ENCODE measurements at places on chromosomes 7 and 10.

- no peak for DNase-seq
Measured at GRCh38 chr10:60144099-60144498, 237.7 kb upstream of the CCDC6 start.

DNA sequence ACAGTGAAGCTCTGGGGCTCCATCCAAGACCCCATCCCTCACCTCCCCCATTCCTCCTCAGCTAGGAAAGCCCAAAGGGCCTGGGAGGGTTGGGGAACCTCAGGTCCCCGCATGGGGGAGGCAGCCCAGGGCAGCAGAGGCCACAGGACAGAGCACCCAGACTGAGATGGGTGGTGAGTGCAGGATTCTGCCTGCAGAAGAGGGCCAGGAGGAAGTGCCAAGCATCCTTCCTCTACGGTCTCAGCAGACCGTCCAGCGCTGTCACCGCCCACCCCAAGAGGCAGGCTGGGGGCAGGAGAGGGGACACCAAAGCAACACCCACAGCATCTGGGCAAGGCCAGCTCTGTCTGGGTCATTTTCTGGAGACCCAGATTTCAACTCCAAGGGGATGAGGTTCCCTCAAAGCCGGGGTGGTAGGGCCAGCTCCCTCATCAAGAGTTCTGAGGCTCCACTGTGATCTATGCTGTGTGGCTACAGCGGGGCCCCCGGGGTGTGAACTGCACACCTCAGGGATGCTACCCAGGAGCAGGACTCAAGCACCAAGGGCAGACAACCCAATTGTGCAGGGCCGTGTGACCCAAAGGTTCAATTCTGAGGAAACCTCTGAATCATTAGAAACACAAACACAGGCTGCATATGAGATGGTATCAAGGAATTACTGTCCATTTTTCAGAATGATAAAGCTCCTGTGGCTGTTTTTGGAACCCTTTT, 46.8 kb downstream of the CAMK2B start:
- DNase-seq = no peak

DNA sequence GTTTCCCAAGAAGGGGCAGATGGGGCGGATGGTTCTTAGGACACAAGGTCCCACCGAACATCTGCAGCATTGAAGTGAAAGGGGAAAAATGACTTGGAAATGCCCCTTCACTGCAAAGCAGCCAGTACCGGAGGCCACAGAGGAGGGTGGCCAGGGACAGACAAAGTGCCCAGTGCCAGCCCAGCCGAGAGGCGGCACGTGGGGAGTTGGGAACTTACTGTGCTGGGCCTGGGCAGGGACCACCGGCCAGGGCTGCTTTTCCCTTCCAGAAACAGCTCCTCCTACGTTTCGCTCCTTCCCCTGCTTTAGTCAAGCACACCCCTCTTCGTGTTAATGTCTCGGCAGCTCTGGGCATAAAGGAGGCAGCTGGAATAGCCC, 129.2 kb downstream of the TNS3 start:
- DNase-seq = no peak

DNA sequence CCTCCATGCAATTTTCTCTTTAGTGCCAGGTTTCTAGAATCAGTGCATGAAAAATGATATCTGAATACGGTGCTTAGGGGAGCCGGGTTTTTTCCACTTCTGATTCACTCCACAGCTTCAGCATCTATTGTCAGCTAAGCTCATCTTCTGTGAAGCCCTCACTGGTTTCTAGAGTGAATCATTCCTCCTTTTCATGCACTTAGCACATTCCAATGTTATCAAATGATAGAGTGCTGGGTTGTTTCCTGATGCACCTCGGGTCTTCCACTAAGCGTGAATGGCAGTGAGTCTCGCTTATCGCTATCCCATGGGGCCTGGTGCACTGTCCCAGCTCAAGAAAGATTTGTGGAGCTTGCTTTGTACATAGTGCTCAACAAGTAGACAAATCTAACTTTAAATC, 170.9 kb upstream of the RHEB start:
- DNase-seq = no peak

- DNase-seq = no peak
Measured at GRCh38 chr7:140084972-140085371, 22.2 kb upstream of the PARP12 start.

- no peak for DNase-seq
Measured at GRCh38 chr10:85193796-85194195, 865.4 kb downstream of the CCSER2 start.

DNA sequence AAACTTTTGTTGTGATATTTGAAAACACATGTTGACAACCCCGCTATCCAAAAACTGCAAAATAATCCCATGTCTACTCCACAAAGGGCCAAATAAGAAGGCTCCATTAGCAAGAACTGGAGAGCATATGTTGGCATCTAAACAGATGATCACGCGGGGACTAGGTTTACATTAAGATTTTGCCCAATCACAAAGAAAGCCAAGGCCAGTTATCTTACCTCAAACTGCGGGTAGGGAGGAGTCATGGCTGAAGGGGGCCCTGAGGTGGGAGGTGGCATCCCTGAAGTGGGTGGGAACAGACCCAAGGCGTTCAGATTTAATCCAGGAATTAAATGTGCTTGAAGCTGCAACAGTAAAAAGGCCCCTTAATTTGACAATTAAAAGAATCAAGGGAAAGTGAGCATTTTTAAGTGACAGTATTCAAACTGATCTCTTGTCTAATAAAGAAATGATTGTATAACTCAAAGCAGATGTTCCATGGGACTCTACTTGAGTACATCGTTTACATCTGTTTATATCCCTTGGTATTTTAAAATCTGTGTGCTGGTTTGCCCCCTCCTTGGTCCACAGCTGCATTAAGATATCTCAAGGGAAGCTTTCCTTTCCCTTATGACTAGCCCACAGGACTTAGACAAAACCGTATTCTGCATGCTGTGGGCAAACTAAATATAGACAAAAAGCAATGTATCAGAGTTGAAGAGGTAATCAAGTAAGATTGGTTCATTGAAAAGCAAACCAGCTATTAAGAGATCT, 42.9 kb downstream of the MALSU1 start:
- DNase-seq = no peak

- no peak for DNase-seq
Measured at GRCh38 chr7:33143996-33144718, 14.8 kb downstream of the BBS9 start.

GRCh38 chr10:104413528-104413927, 59.9 kb downstream of the CFAP58 start:
- DNase-seq = no peak

- no peak for DNase-seq
Measured at GRCh38 chr7:87479951-87480350, 4.5 kb upstream of the ABCB4 start.

- no peak for DNase-seq
Measured at GRCh38 chr10:31583293-31583692, 264.3 kb downstream of the ZEB1 start.

DNA sequence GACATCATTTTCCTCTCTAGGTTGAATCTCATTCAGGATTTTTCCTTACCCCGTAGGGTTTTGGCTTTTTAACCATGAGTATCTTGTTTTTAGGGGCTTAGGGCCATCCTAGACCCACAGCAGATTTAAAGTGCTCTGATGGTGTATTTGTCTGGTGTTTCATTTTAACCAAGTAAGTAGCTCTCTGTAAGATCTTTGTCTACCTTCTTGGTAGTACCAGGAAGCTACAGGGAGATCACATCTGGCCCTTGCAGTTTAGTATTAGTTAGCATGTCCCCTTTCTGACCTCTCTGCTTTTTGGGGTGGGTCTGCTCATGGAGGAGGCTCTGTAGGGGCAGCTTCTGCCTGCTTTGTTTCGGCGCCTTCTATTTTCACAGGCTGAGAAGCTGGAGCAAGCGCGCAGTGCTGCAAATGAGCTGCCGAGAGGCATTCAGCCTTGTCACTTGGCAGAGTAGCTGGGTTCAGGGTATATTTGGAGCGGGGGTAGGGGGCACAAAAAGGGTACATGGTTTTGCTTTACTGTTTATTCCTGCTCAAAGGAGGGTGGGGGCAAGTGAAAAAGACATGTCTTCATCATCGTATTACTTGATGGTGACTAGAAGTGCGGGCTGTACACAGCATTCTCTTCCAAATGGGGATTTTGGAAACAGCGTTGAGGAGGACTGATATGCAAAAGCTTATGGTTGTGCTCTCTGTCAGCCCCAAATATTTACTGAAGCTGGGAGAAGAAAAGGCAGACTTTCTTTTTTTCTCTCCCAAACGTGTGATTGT, 146.3 kb downstream of the CELF2 start:
- DNase-seq = no peak

- DNase-seq = no peak
Measured at GRCh38 chr7:28575241-28575643, 162.9 kb downstream of the CREB5 start.

DNA sequence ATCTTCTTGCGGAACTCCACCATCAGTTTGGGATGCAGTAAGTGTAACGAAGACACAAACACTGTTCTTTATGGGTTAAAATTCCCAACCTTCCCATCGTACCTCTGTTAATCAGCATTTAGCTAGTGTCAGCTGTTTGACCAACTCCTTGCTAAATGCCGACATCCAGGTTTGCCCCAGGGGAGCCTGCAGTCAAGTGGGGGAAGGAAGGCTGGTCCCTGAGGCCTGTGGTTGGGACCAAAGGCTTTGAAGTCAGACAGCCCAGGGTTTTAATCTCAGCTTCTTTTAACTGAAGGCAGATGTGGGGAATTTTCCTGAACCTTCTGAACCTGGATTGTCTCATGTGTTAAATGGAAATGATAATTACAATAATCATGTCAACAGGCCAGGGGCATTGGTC, 443.7 kb downstream of the GLRX3 start:
- DNase-seq = no peak

DNA sequence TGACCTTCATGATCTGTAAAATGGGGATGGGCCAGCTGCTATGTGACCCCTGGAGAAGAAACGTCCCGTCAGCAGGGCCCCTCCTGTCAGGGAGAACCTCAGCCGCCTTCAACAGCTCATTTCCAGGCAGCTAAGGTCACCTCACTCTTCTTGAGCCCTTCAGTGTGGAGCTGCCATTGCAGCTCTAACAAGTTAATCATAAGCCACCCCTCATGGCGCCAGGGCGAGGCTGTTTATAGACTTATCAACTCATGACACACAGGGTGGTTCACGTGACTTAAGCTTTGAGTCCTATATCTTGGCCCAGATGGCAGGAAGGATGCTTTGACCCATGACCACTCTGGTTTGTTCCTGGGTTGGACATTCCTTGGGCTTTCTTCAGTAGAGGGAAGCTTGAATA, 315.1 kb downstream of the TNS3 start:
- DNase-seq = no peak

DNA sequence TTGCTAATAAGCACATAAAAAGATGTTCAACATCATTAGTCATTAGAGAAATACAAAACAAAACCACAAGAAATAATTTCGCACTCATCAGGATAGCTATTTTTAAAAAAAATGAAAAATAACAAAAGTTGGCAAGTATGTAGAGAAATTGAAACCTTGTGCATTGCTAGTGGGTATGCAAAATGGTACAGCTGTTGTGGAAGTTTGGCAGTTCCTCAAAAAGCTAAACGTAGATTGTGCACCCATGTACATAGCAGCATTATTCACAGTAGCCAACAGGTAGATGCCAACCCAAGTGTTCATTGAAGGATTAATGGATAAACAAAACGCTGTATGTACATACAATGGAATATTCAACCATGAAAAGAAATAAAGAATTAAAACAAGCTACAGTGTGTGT, 35.3 kb upstream of the STARD3NL start:
- DNase-seq = no peak

- DNase-seq = no peak
Measured at GRCh38 chr7:80181411-80181810, 46.8 kb downstream of the GNAI1 start.

GRCh38 chr7:67407392-67408071, 410.9 kb downstream of the TYW1 start:
- no peak for DNase-seq

DNA sequence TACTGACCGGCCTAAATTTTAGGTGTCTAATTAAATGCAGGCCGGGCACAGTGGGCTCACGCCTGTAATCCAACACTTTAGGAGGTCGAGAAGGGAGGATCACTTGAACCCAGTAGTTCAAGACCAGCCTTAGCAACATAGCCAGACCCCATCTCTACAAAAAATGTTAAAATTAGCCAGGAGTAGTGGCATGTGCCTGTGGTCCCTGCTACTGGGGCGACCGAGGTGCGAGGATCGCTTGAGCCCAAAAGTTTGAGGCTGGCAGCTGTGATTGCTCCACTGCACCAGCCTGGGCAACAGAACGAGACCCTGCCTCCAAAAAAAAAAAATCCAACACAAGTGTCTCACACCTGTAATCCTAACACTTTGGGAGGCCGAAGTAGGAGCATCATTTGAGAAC, 491 bp upstream of the SLC37A3 start:
- no peak for DNase-seq

- no peak for DNase-seq
Measured at GRCh38 chr7:84112771-84113170, 81.8 kb downstream of the SEMA3A start.

DNA sequence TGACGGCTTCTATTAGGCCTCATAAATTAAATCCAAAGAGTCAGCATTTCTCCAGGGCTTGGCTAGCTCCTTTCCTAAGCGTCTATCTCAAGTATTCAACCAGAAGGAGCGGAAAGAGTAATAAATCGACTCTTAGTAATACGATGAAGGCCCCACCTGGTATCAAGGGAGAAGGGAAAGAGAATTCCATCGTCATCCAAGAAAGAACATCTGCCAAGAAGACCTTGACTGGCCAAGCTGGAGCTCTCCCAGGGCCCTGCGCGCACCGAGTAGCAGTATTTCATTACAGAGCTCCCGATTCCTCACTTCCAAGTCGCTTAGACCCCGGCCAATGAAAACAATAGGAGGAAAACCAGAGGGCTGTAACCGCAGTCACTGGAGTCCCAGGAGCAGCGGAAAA, 178.0 kb upstream of the FRMD4A start:
- no peak for DNase-seq

Data from stimulated activated CD8-positive, alpha-beta memory T cell treated with anti-CD3 and anti-CD28 coated beads, Interleukin-7, amount 100 ng/mL, for 4 hours (primary cell).